Activated CD4-positive, alpha-beta T cell treated with anti-CD3 and anti-CD28 coated beads for 36 hours (primary cell): ENCODE measurements at places on chromosomes 2 and 18. TPM values are rescaled to one million over a fixed set of nuclear protein-coding genes. Genes with fewer than 3 reads are reported as not detected.

The DSEL gene
- total RNA-seq = 0.09 TPM

The SAG gene
- not detected for total RNA-seq

The ZNF804A gene
- total RNA-seq = not detected

The MREG gene
- total RNA-seq = 9.8 TPM
